NT2/D1 (cell line): ENCODE measurements at places on chromosomes 1 and 21.
A peak's percentile ranks its signal among the peaks of the same experiment; 100 is the strongest.

- DNase-seq, result no peak
These were observed 11.4 kb upstream of the RAB3GAP2 start for GRCh38 chr1:220283625-220284024.

DNA sequence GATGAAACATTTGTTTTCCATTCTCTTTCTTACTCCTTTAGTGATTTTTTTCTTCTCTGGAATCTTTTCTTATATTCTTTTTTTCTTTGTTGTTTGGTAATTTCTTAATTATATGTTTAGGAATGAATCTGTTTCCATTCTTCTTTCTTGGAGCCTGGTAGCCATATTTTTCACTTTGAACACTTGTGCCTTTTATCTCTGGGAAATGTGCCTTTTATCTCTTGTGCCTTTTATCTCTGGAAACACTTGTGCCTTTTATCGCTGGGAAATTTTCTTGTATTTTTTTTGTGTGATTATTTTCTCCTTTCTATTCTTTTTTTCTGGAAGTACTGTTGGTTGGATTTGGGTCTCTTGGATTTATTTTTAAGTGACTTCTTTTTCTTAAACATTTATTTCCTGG is 118.2 kb downstream of the LEPR start:
- no peak for DNase-seq

- DNase-seq, result no peak
These were observed 92.1 kb downstream of the SYF2 start for GRCh38 chr1:25140073-25140797.

DNA sequence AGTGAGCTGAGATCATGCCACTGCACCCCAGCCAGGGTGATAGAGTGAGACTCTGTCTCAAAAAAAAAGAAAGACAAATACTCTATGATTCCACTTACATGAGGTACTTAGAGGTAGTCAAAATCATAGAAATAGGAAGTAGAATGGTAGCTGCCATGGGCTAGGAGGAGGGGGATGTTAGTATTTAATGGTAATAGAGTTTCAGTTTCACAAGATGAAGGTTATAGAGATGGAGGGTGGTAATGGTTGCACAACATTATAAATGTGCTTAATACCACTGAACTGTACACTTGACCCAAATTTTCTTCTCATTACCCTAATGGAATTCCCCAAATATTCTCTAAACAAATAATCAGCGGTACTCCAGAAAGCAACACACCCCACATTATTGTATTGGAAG is 12.8 kb downstream of the EIF2B3 start:
- DNase-seq, result no peak

- peak; percentile 32 for DNase-seq
These were observed 6.5 kb upstream of the ATP1A4 start for GRCh38 chr1:160144921-160145320.

- no peak for DNase-seq
These were observed 2.6 kb upstream of the SH3BGRL3 start for GRCh38 chr1:26277261-26277661.

GRCh38 chr1:18646786-18647410 is 16.3 kb downstream of the PAX7 start:
- no peak for DNase-seq

DNA sequence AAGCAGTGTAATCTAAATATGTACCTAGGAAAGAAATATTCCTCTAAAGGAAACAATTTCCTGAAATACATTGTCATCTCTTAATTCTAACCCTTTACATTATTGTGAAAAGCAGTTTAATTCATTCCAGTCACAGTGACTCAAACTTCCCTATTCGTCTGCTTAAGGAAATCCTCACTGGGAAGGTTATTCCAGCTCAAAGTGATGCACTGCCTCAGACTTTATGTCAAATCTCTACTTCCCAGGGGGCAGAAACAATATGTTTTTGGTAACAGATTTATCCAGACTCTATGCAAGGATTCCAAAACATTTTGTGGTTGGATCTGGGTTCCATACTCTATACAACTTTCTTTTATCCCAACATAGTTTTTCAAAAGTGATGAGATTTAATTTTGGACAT is 145.2 kb downstream of the NTMT2 start:
- no peak for DNase-seq

GRCh38 chr1:13664451-13664850 is 35.5 kb upstream of the PRDM2 start:
- no peak for DNase-seq

DNA sequence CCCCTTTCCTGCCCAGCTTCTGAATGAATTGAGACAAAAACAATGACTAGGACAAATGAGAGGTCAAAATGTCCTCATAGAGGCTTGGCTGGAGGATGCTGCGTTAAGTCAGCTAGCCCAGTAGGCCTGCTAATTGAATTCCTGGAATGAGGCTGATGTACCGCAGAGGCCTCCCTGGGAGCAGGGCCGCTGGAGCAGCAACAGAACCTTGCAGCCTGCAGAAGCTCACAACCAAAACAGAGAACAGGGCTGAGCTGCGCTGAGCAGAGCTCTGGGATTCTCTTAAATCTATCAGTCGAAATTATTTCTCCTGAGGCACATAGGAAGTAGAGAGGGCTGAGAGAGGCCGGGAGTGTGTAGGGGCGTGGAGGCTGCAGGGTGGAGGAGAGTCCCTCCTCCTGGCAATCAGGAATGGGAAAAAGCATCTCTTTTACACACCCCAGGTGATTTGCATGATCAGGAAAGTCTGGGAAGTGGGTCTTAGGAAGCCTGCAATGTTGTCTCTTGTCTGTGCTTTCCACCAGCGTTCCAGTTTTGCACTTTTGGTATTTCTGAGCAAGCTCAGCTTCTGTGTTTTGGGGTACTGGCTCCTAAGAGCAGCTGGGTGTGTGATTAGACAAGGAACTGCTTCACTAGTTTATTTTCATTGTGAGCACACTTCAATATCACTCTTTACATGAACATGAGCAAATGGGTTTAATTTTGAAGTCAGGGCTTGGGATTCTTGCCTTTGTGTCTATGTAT is 66.5 kb downstream of the RYR2 start:
- peak; percentile 43 for DNase-seq

DNA sequence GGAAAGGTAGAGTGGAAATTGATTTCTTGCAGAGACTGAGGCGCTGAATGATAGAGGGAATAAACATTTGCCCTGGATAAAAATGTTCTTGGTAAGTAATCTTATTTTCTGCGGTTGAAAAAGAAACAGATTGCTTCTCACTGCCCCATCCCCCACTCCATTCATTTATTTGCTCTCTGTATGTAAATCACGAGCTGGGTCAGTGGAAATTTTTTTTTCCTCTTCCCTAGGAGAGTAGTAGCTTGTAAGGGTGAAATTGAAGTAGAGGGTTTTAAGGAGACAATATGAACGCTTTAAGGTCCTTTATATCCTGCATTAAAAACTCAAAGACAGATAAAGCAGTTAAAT is 1.4 kb upstream of the BRINP3 start:
- DNase-seq, result no peak

DNA sequence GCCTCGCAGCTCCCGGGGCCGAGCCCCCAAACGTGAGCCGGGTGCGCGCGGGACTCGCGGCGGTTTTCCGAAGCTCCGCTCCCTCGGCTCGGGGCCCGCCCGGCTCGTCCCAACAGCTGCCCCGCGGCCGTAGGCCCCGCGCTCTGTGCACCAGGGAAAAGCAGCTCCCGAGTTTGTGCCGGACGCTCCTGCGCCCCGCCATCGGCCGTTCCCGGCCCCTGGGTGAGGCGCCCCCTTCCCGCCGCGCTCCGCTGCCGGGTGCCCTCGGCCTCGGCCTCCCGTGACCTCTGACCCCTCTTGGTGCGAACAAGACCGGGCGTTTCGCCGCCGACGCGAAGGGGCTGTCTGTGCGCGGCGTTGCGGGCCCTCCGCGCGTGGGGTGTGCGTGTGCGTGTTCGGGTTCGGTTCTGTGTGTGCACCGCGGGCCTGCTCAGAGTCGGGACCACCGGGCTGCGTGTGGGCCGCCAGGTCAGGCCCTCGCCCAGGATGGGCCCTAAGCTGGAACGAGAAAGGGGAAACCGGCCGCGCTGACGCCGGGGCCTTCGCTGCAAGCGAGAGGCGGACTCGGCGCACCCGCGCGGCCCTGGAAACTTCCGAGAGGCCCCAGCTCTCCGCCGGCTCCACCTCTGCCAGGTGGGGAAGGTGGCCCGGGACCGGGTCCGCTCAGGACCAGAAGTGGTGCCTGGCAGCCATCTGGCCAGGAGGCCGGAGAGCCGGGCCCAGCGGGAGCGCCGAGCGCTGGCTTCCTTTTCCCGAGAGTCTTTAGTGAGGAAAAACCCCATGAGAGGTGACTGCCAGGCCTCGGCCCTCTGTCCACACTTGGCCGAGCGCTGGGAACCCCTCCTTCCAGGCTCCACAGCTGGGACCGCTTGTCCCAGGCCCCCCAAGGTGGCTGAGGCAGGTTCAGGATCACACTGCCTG is 1.9 kb downstream of the PRDM16 start:
- no peak for DNase-seq

DNA sequence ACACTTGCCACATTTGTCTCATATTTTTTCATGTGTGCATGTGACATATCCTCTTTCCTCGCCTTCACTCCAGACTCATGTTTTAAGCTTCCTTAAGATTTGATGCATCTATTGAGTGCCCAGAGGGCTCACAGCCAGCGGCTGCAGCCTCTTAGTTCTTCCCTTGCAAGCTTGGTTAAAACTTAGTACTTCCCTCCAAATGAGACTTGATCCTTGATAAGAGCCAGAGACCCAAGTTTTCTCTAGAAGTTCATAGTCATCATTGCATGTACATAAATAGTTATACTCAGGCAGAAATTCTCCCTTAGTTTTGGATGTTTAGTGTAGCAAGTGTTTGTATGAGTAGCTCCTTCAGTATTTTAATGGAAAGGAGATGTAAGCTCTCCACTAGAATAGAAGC is 337.6 kb upstream of the B3GALT2 start:
- no peak for DNase-seq

DNA sequence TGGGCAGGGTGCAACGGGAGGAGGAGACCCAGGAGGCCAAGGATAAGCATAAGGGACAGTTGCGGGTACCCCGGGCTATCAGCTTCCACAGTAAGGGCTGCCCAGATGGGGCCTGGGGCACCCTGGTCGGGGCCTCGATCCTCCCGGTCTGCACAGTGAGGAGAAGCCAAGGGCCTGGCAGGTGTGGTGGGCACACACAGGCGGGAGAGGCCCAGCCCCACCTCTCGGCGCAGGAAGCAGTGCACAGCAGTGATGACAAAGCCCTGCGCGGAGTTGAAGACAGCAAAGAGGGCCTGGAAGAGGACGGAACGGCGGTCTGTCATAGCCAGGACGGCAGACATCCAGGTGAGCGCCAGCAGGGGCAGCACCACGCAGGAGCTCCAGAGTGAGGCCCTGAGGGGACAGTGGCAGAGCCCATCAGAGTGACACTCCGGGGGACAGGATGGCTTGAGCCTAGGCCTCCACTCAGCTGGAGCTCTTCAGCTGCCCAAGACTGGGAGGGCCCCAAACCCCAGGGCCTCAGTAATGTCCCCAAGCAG is 29.0 kb upstream of the COL16A1 start:
- DNase-seq, result no peak

DNA sequence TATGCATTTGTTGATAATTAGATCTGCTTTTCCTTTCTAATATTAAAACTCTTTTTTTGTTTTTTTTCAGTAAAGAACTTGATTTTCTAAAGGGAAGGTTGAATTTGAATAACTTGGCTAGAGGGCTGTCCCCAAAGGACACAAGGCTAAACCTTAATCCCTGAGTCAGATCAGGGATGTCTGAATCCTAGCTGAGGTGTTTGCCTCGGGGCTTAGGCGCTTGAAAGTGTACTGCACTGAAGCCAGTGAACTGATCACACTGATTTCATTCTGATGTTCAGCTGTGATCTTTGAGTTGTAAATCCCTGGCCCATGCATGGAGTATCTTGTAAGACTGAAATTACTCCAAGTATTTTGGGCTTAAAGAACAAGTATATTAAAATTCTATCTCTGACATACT is 42.8 kb downstream of the MTR start:
- DNase-seq, result no peak

DNA sequence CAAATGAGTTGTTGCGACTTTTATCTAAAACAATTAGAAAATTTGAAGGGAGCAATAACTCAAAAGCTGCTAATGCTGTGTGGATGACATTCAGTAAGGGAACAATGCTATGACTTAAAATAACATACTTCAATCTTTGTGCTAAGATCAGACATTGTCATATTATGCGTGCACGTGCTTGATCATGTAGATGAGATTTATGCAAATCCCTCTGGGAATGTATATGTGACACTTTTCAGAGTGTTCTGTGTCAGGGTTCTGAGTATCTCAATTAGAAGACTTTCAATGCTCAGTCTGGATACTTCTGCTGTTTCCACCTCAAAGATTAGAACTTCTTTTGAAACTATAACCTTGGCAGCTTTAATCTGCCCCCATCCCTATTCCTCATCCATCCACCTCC is 18.6 kb upstream of the POU2F1 start:
- DNase-seq, result no peak

GRCh38 chr1:51989582-51990477 is 670 bp downstream of the RAB3B start:
- no peak for DNase-seq

- peak; percentile 84 for DNase-seq
These were observed 1.4 kb downstream of the CXADR start for GRCh38 chr21:17514124-17514845.

- no peak for DNase-seq
These were observed 20.2 kb downstream of the COQ8A start for GRCh38 chr1:226960256-226960655.

DNA sequence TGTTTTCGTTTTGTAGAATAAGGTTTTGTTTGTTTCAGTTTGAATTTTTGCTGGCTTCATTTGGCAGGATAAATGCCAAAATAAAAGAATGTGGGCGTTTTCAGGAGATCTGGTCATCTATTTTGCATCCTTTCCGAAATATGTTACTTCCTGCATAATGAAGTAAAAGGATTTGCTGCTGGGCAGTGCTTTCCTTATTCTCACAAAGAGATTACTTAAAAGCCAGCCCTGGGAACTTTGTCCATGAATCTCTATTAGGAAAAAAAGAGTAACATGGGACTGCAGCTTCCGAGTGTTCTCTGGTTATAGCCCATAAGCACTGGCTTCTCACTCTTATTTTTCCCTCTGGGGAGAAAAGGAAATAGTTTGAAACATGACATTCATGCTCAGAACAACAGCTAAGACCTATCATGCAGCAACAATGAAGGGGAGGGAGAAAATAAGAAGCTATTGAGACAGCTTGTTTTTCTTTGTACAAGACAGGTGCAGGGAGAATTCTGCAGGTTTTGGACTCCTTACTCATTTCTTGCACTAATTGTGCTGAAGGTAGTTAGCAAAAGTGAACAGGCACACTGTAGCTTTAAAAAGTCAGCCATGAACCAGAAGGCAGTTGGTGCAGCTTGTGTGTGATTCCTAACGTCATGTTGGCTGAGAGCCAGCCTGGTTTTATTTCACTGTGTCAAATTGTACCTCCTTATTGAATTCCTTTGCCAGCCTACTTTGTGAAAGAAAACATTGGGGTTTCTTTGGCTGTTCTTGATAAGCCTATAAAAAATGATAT is at the start of gene SAMD13:
SAMD13 (plus strand) TSS at position 705 of the 781 bp plus-strand sequence. CDS start 1,527 bp downstream, outside the sequence.
- DNase-seq, result no peak

DNA sequence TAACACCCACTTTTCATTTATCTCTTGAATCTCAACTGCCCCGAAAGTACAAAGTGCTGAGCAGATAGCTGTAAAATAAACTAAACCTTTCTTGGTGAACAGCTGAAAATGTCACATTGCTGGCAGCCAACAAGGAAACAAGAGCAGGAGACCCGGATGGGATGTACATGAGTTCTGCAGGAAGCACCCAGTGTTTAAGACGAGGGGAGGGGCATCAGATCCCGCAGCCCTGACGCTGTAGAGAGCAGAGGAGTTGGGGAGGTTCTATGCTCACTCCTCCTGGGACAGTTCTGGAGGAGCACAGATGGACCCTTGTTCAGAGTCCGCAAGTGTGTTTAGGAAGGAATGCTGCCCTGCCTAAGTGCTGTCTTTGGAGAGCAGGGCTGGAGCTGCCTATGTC is 32.0 kb upstream of the EPHA8 start:
- DNase-seq, result no peak

GRCh38 chr21:39016740-39017315 is 166.4 kb downstream of the PSMG1 start:
- DNase-seq, result no peak
